ENCODE measurements at places on chromosomes 11 and 22.

DNA sequence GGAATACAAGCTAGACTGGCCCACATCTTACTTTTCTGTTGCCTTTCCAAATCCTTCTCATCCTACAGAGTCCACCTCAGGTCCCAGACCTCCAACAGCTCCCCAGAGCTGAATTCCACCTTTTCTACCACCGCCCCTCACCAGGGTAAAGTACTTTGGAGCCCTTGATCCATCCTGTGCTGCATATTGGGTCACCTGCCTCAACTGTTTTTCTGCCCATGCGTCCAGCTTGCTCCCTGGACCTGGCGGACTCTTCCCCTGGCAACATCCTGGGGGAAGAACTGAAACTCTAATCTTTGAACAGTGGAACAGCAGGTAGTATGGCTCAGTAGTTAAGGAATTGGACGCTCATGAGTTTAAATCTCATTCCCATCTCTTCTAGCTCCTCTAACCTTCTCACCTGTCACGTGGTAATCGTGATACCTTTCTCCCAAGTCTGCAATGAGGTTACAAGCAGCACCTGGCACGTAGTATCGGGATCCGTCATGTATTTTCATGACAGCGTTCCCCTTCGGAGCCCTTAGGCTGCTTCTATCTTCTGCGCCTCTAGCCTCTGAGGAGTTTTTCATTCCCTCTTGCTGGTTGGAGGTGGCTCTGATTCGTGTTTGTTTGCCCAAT lies 98.1 kb downstream of the CEP164 start:
- DNase-seq: no peak

DNA sequence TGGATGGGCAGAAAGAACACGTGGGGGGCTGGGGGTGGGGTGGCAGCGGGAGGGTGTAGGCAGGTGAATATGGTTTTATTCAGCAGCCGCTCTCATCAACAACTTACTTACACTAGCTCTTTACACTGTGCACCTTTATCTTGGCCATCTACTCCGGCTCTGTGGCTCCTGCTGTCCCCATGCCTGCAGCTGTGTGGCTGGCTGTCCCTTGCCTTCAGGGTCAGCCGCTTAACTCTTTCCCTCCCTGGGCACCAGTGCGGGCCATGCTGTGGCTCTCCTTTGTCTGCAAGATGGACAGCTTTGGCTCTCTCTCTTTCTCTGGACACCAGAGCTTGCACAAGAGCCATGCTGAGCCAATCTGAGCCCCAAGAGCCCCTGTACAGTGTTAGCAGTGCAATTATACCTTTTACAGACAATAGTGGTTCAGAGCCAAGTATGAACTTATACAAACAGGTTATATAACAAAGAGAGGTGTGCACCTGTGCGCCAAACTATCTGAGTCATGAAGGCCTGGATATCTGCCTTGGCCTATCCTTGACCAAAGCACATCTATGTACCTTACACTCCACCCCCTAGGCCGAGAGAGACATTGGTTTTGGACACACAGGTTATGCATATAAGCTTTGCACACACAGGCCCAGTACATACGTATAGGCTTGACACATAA lies 94.3 kb upstream of the CTSC start:
- no peak for DNase-seq

DNA sequence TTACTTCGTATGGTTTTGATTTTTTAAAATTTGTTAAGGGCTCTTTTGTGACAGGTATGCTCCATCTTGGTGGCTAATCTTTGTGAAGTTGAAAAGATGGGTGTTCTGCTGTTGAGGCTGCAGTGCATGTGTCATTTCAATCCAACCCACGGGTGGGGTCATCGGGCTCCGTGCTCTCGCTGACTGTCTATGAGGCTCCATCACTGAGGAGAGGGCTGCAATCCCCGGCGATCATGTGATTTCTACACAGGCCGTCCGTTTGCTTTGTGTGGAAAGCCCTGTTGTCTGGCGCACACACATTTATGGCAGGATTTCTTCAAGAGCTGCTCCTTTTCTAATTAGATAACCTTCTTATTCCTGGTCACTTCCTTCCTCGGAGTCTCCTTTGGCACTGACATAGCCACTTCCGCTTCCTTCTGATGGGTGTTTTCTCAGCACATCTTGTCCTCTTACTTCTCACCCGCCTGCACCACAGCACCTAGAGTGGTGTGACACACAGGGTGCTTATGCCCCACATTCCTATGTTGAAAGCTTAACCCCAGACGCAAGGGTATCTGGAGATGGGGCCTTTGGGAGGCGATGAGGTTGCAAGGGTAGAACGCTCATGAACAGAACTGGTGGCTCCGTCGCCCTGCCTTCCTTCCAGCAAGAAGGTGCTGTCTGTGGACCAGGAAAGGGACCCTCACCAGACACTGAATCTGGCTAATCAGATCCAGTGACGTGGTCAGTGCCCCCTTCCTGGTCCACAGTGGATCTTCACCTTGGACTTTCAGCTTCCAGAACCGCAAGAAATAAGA lies 9.4 kb downstream of the MOB2 start:
- DNase-seq: no peak

DNA sequence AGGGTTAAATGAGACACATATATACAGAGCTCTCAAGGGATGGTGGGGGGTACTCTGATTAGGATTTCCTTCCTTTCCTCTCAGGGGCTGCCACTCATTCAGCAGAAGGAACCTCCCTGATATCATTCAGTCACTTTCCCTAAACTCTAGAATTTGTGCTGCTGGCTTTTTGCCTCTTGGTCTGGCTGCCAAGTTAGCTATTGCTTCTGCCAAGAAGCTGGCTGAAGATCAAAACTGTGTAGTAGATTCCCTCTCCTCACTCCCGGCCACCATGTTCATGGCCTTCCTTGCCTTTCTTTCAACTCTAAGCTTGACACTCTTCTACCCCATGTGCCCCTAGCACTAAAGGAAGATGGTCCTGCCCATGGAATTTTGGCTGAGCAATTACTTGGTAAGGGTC lies 18.7 kb downstream of the SLC6A5 start:
- DNase-seq: no peak

DNA sequence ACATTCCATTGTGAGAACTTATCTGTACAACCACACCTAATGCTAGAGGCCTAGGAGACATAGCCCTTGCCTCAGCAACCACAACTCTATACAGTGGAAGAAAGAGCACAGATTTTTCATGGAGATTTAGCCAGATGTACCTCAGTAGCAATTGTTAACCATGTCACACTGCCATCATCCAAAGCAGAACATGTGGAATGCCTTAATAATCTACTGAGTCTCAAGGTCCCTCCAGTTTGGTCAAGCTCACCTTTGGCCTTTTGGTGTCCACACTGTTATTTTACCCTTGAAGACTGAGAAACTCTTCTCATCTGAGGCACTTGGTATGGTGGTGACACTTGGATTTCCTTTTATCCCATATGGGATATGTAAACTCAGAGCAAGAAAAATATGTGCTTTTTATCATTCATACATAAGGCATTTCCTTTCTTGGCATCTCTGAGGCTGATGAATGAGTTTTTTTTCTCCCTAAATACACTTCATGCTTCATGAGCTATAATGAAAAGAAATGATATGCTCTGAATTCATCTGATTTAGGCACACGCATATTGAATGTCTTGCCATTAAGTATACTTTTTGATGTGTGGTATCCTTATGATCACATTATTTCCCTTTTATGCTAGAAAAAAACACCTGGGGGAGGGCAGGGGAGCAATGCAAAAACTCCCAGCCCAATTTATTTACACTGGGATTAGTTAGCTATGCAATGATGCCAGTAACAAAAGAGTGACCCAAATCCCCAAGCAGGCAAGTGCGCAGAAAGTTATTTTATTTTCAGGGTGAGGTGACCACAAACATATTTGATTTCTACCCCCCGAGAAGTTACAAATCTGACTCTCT lies 63.3 kb upstream of the ME3 start:
- no peak for DNase-seq

GRCh38 chr11:33172345-33172744 lies 11.1 kb upstream of the CSTF3 start:
- DNase-seq: no peak

GRCh38 chr11:12218909-12219308 lies 108.5 kb downstream of the MICAL2 start:
- DNase-seq: no peak

DNA sequence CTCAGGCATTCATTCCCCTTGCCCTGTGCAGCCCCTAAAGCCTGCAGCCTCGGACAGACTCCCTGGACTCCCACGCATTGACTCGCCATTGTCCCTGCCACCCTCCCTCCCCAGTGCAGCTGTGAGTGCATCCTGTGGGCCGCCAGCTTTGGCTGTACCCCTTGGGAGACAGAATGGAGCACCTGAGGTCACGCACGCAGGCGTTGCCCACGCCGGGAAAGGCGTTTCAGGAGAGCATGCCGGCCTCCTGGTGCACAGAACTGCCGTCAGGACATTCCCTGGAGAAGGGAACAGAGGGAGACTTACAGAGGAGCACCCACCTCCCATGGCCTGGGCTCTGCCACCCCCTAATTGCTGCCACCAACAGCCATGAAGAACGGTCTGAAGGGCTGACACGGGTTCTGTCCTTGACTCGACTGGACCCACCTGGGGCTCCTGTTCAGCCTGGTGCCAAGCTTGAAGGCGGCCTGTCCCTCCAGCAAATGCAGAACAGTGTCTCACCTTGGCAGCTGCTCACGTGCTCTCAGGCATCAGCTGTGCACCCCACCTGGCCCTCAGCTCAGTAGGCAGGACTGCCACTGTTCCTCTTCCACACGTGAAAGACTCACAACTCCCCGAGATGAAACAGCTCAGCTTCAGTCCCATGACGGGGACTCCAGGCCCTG lies 503.8 kb downstream of the BRD1 start:
- no peak for DNase-seq

DNA sequence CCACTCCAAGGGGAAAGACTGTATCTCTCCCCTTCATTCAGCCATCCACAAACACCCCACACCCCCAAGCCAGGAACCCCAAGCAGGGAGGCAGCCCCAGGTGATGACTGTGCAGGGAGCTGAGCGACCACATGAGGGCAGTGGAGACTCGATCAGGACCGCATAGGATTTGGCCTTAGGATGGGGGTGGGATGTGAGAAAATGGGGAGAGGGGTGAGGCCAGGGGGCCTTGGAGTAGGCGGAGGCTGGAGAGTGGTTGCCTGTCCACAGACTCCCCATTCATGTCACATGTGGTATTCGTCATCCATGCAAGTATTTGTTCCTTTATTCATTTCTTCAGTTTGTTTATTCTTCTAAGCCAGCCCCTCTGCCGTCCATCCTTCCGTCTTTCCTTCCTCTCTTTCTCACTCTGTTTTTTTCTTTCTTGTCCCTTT lies 2.7 kb upstream of the RHOD start:
- DNase-seq: no peak

DNA sequence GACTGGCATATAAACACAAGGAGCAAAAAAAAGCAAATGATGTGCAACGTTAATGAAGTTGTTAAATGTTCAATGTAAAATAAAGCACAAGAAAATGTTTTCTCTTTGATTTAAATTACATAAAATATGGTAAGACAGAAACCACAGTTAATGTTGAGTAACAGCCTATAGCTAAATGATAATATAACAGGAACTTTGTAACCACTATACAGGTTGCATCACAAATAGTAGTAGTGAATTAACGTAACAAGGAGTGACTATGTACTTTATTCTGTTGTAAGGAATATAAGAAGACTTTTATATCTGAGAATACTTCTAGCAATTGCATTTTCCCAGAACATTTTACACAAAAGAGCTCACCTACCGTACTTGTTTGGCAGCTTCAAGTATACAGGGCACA lies 16.9 kb downstream of the SAAL1 start:
- DNase-seq: no peak

DNA sequence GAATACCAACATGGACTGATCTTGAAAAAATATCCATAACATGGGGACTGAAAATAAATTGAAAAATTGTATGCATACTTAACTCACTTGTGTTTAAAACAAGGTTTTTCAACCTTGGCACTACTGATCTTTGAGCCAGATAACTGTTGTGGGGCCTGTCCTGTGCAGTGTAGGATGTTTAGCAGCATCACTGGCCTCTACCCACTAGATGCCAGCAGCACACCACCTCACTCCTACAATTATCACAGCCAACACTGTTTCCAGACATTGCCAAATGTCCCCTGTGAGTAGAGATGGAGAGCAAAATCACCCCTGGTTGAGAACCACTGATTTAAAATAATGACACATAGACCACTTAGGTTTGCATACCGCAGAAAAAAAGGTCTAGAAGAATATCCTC lies 45.0 kb upstream of the SLC1A2 start:
- no peak for DNase-seq

- DNase-seq: no peak
These were observed 138.4 kb upstream of the DDI1 start for GRCh38 chr11:103898065-103898464.

DNA sequence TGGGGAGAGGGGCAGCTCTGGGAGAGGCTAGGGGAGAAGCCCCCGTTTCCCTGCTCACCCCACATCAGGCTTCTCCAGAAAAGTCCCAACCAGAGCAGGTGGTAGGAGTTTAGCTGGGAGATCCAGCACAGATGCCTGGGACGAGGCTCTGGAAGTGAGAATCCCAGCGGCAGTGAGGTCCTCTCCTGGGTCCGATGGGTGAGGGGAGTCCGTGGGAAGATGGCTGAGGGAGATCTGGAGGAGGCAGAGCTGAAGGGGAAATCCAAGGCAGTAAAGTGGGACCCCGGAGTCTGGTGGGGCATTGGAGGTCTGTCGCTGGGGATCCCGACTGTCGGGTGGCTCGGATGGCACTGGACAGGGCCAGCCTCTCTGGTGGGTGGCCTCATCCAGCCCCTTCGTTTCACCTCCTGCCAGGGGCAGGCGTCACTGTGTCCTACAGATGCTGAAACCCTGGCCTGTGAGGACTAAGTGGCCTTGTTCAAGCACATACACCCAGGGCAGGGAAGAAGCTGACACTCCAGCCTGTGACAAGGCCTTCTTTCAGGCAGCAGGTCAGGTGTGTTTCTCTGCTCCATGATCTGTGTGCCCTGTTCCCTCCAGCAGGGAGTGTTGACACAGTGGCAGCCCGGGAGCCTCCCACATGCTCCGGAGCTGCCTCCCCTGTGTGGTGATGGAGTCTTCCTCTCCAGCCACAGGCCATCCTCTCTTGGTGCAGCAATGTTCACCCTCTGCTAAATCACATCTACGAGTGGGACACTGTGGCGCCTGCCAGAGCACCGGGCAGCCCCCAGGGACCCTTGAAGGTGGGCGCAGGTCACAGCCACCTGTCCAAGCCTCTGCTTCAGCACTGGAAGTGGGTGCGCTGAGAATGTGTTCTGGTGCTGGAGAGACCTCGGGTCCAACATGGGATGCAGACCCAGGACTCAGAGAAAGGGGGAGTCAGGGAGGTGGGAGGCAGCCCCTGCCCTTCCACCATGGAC lies 850.8 kb downstream of the BRD1 start:
- no peak for DNase-seq

DNA sequence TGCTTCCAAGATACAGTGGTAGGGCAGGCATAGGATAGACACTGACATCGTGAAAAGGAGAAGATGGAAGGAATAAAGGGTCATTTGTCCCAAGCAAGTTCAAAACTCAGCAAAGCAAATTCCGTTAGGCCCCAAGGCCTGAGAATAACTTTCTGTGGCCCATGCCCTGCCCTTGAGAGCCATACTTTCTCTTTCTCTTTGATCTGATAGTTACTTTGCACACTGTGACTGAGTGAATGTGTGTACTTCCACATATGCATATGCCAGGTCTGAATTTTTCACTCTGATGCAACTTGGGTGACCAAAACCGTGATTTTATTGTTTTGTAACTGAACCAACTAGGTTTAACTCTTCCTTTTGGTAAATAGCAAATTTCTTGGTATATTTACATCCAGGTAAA lies 371.5 kb downstream of the RAB38 start:
- no peak for DNase-seq
